ENCODE measurements at places on chromosomes 11 and 22.

GRCh38 chr11:35874751-35875450 lies 69.0 kb upstream of the LDLRAD3 start:
- no peak for DNase-seq

DNA sequence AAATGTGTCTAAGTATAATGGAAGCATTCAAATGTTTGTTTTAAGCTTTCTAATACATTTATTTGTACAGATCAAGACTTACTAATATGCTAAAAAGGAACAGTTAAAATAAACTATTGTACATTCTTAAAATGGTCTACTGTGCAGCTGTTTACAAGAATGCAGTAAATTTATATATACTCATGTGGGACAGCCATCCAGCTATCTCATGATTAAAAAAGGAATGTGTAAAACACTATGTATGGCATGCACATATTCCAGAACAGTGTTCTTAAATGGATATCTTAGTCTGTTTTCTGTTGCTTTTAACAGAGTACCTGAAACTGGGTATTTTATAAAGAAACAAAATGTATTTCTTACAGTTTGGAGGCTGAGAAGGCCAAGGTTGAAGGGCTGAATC lies 30.2 kb upstream of the CSTF3 start:
- DNase-seq: no peak

- DNase-seq: no peak
Observed at GRCh38 chr11:10303558-10304363, 1.1 kb upstream of the ADM start.

DNA sequence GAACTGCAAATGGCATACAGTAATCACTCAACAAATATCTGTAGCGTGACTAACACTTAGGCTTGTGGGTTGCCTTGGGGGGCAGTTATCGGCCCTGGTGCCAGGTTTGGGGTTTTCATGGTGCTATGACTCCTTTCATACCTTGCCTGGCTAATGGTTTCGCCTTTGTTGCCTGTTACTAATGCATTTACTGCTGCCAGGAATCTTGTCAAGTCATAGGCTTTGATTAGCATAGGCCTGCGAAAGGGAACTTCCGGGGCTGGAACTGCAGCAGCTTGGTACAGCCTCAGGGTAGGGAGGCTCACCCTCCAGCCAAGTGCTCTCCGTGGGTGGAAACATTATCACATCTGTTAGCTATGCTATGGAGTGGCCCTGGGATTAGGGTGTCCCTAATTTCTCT lies 13.2 kb downstream of the SLC25A18 start:
- peak; percentile 80 for DNase-seq

GRCh38 chr11:75337195-75337654 lies 14.2 kb downstream of the ARRB1 start:
- DNase-seq: no peak

DNA sequence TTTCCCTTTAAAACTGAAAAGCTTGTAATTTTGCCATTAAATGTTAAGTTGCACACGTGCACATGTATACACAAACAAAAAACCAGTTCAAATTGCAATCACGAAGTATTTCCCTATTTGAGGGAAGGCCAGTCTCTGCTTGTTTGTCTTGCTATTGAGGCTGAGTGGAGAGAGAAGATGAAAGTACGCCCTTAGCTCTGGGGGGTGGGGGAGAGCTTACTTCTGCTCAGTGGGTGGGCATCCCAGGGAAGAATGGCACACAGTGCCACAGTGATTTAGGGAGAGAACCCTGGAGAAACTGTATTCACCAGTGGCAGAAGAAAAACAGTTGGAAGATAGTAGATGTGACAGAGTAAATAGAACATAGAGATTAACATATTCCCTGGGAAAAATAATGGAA lies 8.7 kb downstream of the YAP1 start:
- no peak for DNase-seq

DNA sequence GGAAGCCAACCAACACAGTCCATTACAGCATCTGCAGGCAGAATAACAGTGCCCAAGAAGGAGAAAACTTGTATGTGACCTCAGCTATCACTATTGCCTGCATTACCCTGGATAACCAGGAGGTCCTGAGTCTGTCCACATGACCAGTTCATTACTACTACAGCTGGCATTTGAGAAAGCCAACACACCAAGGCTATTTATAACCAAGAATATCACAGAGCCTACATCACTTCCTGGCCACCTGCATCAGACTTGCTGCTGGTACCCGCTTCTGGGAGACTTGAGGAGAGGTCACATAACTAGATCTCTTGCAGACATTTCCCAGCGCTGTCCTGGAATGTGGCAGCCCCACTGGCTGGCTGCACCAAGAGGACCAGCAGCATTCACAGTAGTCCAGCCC lies 11.1 kb upstream of the OR56B4 start:
- DNase-seq: no peak

DNA sequence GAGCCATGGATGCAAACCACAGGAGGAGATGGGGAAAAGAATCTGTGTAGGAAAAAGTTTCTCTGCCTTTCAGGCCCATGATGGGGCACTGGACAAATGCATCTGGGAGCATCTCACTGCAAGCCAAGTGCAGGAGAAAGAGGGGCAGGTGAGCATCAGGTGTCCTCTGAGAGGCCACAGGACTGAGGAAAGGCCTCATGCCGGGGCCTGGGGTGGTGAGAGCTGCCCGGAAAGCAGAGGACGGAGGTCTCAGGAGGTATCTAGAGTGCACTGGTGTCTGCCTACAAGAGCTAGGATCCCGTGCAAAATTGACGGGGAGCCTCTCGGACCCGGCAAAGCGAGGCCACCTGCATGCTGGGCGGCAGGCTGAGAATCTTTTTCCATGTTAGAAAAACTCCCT lies 73.9 kb downstream of the CTTN start:
- no peak for DNase-seq

DNA sequence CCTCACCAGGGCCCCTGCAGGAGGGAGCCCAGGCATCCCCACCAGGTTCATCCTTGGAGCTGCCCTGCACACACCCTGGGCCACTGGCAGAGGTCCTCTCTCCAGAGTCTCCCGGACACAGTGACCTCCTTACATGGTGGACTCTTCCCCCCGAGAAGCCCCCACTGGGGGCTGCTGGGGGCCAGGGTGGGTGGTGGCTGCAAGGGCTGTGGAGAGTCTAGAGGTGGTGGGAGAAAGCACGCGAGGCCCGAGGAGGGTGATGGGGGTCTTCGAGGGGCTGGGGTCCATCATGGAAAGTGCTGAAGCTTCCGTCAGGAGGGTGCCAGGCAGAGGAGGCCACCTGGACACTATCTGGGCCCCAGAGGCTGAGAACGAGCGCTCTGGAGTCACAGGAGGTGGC lies 17.6 kb downstream of the PGA5 start:
- DNase-seq: no peak

DNA sequence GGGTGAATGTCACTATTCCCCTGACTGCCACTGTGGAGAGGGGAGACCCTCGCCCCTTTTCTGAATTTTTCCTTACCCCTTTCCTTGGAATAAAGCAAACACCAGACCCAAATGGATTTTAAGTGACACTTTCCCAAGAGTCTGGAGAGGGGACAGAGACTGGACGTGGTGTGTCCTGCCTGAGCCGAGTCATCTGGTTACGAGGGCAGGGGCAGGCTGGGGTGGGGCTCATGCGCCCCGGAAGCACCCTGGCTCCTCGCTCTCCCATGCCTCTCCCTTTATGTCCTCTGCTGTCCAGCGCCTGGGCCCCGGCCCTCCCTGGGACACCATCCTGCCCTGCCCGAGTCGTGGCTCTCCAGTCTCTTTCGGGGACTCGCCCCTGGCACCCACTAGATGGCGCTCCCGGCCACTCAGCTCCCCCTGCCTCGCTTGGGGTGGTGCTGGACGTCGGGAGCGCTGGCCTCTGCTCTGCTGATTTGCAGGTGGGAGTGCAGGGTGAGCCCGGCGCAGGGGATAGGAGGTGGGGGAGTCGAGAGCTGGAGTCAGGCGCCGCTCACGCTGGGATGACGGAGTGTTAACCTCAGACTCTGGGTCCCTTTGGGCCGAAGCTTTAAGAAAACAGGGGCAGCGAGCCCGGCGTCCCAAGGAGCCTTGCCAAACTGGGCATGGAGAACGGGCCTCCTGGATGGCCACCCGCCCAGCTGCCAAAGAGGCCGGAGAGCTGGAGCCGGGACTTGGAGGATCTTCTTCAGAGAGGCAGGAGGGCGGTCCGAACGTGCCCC lies 89.8 kb downstream of the RPS6KA4 start:
- no peak for DNase-seq

DNA sequence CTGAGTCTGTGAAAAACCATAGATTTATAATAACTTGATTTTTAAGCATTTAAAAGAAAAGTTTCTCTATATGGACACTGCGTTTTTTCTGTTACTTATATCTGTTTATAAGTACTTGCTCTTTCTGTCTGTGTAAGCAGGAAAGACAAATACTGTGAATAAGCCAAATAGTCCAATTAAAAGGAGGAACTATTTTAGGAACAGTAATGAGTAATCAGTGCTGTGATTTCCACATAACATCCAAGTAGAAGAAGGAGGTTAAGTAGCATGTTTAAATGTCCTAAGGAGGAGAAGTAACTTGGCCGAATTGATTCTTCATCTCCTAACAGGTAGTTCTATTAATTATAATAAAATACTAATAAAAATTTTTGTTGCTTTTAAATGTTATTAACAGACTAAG lies 40.8 kb downstream of the ZNF214 start:
- no peak for DNase-seq

- no peak for DNase-seq
Observed at GRCh38 chr11:71327156-71328085, 75.0 kb upstream of the SHANK2 start.

DNA sequence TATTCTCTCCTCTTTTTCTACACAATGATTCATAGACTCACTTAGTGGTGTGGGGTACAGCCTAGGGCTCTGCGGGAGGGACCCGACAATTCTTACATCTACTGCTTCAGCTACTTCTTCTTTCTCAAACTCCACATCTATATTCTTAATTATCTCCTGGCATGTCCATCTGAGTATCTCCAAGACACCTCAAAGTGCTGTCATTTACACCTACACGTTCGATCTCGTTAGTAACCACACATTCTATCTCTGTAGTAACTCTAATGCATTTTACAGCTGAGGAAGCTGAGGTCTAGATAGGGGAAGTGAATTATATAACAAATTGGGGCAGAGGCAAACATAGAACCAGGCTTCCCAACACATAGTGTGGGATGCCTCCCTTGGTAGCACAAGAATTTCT lies 27.7 kb upstream of the RRM1 start:
- DNase-seq: no peak

DNA sequence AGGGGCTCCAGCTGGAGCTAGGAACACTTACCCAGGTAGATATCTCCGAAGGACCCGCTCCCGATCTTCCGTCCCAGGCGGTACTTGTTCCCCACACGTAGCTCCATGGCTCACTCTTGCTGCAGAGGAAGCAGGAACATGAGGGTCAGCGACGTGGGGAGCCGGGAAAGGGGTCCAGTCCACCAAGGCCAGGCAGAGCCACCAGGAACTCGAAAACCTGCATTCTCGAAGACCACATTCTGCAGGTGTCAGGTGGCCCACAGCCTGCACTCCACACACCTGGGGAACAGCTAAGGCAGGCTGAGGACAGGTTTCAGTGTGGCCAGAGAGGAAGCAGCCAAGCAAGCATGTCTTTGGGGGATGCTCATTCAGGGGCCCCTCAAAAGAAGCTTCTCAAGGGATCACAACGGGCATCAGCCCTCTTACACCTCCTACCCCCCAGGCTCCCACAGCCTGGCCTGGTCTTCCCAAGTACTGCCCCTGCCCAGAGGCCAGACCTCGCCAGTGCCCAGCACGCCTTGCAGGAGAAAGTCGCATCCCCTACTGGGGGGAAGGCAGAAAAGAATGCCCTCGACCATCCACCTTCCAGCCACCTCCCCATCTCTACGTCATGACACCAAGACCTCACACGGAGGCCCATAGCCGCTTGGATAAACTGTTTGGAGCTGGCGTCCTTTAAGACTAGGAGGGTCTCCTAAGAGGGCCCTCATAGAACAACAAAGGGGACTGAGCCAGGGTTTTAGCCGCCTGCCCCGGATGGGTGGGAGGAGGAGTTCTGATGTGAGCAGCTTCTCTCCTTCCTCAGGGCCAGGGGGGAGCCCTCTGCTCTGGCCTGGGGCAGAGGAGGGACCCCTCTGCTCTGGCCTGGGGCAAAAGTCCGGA lies 2.9 kb downstream of the CSNK1E start:
- DNase-seq: no peak

DNA sequence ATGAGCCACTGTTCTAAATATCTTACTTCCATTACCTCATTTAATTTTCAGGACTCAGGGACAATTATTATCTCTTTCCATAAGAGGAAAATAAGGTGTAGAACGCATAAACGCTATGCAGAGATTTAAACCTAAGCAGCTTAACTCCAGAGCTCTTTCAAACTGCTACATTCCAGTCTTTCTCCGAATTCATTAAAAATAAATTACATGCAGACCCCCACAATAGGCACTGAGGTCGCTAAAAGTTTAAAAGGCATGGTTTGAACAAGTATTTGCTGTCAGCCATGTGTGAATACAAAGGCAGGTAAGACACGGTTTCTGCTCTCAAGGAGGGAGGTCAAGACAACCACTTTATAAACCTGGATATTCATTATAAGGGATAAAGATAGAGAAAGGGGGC lies 983 bp downstream of the NARS2 start:
- no peak for DNase-seq

DNA sequence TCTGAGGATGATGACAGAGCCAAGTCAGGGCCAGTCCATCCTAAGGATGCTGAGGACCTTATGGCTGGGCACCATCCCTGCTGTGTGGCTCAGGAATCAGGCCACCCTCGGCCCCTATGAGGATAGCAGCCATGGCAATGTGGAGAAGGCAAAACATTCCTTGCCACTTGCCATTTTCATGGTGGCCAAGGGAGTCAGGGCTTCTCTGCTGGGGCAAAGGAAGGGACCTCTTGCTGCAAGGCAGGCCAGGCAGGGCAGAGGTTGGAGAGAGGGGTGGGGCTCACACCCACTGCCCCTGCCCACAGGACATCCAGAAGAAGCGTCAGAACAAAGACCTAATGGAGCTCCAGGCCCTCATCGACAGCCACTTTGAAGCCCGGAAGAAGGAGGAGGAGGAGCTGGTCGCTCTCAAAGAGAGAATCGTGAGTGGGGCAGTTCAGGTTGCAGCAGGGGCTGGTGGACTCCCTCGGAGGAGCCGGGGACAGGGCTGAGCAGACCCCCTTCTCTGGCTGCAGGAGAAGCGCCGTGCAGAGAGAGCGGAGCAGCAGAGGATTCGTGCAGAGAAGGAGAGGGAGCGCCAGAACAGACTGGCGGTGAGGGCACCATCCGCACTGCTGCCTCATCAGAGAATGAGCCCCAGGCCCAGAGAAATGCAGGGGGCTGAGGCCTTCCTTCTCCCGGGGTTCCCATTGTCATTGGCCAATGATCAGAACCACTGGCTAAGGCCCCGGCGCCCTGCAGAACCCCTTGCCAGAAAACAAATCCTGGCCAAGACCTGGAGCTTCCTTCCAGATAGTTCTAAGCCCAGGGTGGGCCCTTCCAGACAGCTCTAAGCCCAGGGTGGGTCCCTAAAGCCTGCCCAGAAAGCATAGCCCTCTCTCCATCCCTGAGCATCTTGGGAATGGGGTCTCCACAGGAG lies 13.5 kb upstream of the MRPL23 start:
- DNase-seq: no peak

DNA sequence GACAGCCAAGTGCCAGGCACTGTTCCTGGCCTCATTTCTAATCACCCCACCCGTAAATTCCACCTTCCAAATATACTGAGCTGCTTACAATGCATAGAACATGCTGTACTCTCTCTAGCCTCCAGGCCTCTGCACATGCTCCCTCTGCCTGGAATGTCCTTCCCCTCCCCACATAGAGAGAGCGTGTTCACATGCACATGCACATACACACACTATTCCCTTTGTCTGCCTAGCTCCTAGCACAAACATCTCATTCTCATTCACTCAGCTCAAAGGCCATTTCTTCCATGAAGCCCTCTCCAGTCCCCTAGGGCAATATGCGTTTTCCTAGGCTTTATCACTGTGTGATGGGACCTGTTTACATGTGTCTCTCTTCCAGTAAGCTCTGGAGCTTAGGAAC lies 144.6 kb downstream of the WT1 start:
- DNase-seq: no peak

Data from epithelial cell of proximal tubule (primary cell).